ENCODE measurements at places on chromosomes 5 and 9.
A peak's percentile ranks its signal among the peaks of the same experiment; 100 is the strongest.

DNA sequence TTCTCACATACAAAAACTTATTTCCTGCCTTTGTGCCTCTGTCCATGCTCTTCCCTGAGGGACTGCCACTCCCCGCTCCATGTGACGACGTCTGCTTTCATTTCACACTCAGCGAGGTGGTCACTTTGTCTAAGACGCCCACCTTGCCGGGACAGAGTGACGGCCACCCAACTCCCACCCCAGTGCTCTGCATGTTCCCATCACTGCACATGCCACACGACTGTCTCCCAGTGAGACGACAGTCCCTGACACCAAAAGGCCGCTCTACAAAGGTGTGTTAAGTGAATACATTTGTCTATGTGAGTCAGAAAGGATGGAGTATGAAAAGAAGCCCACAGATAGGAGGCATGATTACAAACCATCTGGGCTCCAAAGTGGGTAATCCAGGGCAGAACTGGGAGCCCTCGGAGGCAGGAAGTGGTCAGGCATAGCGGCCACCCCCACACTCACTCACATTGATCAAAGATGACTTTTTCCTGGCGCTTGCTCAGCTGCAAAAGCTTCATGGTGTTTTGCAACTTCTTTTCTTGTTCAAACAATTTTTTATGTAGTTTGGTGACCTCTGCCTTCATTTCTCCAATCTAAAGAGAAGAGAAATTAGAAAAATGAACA lies 185.8 kb downstream of the CDK5RAP2 start:
- DNase-seq, result no peak

- no peak for DNase-seq
Measured at GRCh38 chr5:66180282-66181155, 36.4 kb downstream of the SREK1 start.

DNA sequence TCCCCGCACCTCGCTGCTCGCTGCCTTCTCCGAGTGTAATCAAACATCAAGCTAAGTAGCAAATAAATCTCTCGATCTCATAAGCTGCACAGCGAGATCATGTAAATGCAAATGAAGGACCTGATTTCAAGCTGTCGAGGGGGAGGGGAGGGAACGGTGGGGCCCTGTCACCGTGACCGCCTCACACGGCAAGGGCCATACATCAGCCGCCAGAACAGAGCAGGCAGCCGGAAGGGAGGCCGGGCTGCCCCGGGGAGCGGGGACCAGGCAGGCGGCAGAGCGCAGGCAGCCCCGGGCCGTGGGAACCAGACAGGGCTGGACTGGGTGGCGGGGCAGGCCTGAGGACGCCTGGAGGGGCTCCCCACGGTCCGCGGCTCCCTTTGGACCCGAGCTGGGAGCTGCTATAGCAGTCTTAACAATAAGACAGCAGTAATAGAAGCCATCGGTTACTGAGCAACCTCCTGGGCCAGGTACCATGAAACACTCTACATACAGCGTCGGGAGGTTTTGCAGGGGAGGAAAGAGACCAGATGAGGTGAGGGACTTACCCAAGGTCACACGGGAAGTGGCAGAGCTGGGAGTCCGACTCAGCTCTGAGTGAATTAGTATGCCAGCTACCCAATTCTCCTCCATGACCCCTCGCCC lies 76.8 kb downstream of the CFAP77 start:
- DNase-seq, result no peak

GRCh38 chr9:73011181-73011750 lies 58.4 kb upstream of the ALDH1A1 start:
- DNase-seq, result no peak

DNA sequence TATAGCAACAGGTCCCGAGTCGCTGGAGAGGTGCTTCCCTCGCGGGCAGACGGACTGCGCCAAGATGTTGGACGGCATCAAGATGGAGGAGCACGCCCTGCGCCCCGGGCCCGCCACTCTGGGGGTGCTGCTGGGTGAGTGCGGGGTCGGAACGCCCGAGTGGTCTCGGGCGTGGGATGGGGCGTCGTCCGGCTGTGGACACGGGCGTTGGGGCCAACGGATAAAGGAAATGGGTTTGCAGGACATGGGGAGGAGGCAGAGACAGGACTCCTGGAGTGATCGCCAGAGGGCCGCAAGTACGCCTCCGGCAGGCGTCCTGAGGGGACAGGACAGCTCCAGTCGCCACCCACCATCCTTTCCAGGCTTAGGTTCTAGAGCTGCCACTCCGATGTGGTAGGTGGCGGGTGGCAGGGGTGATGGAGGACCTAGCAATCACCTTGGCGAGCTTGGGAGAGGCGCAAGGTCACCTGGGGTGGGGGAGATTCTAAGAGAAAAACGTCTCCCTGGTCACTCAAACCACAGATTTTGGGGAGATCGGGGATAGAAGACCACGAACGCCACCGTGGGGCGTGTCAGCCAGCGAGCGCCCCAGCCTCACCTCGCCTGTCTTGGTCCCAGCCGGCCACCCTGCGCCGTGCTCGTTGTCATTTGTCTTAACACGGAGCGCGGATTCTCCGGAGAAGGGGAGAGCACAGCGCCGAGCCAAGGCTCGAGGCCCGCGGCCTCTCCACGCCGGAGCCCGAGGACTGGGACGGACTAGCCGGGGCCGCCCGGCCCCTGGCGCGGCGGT lies 922 bp downstream of the LMX1B start:
- no peak for DNase-seq

DNA sequence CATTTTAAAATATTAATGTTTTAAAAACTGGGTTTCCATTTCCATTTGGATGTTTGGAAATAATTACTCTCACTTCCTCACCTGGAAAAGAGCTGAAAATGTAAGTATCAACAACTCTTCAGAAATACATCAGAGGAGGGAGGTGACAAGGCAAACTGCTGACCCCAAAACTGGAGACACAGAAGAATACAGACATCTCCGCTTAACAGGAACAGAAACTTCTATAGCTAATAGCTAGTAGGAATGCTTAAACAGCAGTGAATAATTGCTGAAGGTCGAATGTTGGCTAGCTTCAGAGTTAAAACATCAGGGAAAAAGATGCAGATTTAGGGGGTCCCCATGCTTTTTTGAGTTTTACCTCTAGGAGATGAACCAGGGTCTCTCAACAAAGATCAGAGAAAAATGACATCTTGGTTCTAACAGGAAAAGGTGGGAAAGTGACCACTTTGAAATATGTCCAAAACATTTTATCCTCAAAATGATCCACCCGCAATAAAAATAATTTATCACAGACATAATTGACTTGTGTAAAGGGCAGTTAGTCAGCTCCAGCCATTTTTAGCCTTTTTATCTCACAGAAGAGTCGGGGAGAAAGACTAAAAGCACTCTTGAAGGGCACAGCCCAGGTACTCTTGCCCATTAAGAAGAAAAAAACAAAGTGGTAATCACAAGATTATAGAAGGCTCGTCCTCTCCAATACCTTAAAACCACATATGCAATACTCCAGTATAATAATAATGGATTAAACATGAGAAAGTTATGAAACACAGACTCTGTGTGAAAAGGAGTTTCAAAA lies 1474.9 kb downstream of the EFNA5 start:
- no peak for DNase-seq

GRCh38 chr5:146401021-146401420 lies 46.1 kb upstream of the TCERG1 start:
- no peak for DNase-seq

DNA sequence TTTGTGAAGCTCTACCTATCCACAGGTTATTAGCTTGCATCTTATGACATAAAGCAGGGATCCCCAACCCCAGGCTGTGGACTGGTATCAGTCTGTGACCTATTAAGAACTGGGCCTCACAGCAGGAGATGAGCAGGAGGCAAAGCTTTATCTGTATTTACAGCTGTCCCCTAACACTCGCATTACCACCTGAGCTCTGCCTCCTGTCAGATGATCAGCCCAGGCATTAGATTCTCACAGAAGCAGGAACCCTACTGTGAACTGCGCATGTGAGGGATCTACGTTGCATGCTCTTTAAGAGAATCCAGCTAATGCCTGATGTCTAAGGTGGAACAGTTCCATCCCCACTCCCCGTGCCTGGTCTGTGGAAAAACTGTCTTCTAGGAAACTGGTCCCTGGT lies 19.7 kb downstream of the FBXW11 start:
- no peak for DNase-seq

DNA sequence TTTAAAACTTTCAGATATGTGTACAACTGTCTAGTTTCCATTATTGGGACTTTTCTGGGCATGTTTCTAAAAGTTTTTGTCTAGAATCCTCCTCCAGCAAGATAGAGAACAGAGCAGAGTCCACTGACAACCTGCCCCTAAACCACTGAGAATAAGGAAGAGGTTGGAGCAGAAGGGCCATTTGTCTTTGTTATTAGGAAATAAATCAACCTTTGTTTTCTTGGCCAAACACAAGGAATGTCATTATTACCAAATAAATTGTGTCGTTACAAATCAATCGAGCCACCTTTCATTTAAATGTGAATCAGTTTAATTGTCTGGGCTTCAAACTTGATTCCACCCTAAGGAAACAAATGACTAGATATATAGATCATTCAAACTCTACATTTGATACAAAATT lies 81.4 kb downstream of the GAS1 start:
- DNase-seq, result no peak

- DNase-seq, result no peak
Measured at GRCh38 chr9:114513055-114513958, 8.0 kb upstream of the WHRN start.

- DNase-seq, result no peak
Measured at GRCh38 chr5:58151414-58151813, 308.5 kb downstream of the PLK2 start.

DNA sequence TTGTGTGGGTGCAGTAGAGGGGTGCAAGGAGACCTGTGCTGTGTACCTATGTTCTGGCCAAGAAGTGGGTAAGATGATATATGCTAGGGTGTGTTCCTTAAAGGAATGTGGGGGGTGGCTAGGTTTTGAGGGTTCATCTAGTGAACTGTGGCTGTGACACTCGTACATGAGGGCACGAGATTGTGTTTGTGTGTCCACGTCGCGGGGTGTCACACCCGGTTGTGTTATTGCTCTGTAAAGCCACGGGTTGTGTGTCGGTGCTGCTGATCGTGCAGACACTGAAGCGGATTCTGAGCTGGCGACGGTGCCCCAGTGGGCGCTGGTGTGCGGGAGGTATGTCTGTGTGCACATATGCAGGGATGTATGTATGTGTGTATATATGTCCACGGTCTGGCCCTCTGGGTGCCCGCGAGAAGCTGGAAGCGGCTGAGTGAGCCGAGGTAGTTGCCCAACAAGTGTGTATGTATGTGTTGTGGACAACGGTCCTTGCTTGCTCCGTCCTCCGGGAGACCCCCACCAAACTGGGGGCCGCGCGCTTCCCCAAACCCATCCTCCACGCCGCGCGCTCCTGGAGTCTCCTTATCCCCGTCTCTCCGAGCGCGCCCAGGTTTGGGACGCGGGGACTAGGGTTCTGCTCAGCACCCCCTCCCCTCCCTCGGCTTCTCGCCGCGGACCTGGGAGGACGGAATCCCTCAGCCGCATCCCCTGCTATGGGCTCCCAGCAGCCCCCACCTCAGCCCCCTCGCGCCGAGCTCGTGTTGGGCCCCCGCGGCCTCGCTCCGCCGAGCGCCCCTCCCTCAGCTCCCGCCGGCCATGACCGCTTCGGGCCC lies 639 bp downstream of the PCDH1 start:
- peak; percentile 18 for DNase-seq

DNA sequence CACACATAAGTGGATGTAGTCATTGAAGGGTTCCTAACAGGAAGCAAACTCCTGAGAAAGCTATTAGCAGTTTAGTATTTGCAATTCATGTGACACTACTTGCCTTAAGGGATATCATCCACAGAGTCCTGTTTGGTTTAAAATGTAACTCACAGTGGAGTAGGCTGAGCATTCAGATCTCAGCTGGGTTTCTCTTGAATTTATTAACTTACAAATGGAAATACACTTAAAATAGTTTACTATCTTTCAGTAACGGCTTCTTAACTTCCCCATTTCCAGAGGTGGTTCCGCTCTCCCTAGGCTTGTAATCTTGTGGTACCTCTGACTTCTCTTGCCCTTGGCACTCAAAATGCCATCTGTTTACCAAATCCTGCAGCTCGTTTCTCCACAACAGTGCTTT lies 660.7 kb upstream of the ADAMTS16 start:
- no peak for DNase-seq

DNA sequence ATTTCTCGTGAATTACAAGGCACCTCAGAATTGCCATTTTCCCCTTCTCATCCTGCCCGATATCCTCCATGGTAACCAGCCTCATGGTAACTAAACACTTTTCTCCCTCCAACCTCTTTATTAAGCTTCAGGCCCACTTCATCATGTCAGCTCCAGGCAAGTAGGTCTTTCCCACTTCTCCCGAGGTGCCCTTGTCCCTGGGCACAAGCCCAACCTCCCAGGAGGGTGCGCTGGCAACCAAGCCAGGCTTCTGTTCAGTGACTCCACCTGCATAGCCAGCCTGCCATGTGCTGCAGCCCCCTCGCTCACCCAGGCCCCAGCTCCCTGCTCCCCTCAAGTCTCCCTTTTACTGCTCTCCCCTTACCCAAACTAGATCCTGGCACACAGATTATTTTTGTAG lies 47.4 kb upstream of the AFAP1L1 start:
- no peak for DNase-seq

GRCh38 chr5:5039918-5040317 lies 100.2 kb upstream of the ADAMTS16 start:
- DNase-seq, result no peak

- no peak for DNase-seq
Measured at GRCh38 chr9:82584349-82584863, 478.5 kb downstream of the RASEF start.

- DNase-seq, result no peak
Measured at GRCh38 chr5:169697511-169697890, 60.4 kb downstream of the DOCK2 start.

GRCh38 chr5:122101636-122102285 lies 23.7 kb upstream of the LOX start:
- DNase-seq, result no peak

GRCh38 chr5:77028631-77029375 lies 1.4 kb upstream of the AGGF1 start:
- no peak for DNase-seq

GRCh38 chr9:87178302-87178701 lies 231.0 kb upstream of the GAS1 start:
- no peak for DNase-seq

DNA sequence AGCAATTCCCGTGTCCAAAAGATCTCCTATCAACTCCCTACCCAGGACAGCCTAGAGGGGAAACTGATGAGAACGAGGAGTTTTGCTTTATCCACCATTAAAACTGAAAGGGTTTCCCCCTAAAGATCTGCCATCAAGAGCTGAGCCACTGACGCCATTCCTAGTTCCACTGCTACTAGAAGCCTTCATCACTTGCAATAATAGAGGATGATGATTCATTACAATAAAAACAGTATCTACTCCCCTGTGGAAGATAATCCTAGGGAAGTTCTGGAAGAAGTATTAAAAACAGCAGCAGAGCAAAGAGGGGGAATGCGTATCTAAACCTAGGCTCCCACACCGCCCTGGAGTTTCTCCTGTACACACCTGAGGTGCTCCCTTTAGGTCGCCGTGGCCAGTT lies 394.5 kb downstream of the BNC2 start:
- DNase-seq, result no peak

GRCh38 chr5:21823588-21823987 lies 1029.6 kb downstream of the CDH12 start:
- no peak for DNase-seq

DNA sequence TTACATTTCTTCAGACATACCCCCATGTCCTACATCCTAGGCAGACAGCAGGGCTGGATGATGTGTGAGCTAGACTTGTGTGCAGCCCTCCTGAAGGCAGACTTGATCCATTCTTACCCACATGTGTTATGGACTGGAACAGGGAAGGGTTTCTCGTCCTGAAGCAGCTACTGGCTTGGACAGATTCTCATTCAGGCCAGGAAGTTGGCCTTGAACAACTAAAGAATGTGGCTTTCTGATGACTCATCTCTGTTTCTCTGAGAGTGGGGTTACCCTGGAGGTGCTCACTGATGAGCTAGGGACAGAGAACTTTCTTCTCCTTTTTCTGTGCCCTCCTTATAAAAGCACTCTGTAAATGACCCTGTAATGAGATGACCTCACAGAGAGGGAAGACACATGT lies 246.5 kb downstream of the PCSK5 start:
- no peak for DNase-seq

Data from immature natural killer cell (primary cell).